ENCODE measurements at places on chromosomes 2 and 18.

DNA sequence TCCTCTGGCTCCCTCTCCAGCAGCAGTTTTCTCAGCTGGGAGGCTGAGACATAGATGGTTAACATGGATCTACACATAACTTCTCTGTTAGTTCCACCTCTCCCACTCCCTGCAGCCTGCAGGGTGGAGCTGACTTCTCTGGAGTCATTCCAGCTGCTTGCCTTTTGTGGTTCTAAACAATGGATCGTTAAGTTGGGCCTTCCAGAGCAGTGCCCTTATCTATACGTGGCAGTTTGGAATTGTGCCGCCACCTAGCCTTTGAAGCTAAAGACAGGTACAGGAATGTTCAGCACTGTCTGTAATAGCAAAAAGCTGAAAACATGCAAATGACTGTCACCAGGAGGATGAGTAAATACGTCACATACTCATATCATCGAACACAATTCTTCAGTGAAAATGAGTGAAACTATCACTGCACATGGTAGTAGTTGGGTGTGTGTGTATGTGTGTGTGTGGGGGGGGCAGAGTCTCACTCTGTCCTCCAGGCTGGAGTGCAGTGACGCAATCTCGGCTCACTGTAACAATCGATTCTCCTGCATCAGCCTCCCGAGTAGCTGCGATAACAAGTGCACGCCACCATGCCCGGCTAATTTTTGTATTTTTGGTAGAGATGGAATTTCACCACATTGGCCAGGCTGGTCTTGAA lies 50.3 kb downstream of the SH2D6 start:
- peak; percentile 69 for DNase-seq

- no peak for DNase-seq
Observed at GRCh38 chr2:117087535-117088291, 726.8 kb upstream of the DDX18 start.

GRCh38 chr2:2254206-2254605 lies 76.9 kb downstream of the MYT1L start:
- no peak for DNase-seq

- no peak for DNase-seq
Observed at GRCh38 chr2:158890296-158890905, 78.0 kb upstream of the TANC1 start.

GRCh38 chr2:241317391-241317790 lies 1.7 kb downstream of the SEPTIN2 start:
- no peak for DNase-seq

Data from NCI-H146 (cell line).